ENCODE measurements at places on chromosomes 2 and 18. TPM values are rescaled to one million over a fixed set of nuclear protein-coding genes. Genes with fewer than 3 reads are reported as not detected.
A peak's percentile ranks its signal among the peaks of the same experiment; 100 is the strongest.

DNA sequence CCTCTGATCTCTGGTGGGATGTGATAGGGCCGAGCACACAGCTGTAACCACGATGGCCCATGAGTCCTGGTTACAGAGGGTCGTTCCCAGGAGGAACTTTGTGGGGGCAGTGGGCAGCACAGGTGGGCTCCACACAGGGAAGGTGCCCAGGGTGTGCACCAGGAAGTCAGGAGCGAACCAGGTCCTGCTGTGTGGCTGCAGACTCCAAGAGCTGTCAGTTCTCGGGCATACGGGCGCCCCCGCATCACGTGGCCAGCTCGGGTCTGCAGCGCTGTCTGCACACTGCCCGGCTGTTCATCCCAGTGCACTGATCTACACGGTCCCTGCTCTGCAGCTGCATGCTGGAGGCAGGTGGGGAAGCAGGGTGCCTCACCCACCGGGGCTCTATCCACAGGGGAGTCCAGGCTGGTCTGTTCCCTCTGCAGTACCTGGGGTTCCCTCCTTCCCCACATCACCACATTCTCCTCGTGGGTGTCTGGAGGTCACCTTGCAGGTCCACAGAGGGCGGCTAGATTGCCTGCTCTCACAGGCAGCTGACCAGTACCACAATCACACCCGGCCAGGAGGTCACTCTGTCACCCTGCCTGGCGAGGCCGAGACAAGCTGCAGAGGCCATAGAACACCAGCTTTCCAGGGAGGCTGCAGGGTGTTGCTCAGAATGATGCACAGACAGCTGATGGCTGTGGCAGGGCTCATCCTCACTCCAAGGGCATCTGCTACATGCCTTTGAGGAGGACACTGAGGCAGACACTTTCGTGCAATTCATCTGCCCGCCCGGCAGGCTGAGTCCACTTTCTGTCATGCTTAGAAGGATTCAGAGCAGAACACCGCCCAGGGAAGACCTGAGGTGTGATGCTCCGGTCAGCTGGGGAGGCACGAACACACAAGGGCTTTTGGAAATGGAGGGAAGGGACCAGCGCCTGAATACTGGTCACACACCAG is 202.7 kb downstream of the EIPR1 start:
- no peak overlapping the region for H3K4me3 ChIP-seq
- peaks cover 45% of the 10 kb centered on the region for H3K36me3 ChIP-seq
- DNase-seq, result no peak

GRCh38 chr18:3147935-3148554 is 71.7 kb downstream of the MYOM1 start:
- H3K36me3 ChIP-seq, result no peaks in the 10 kb centered on the region
- no peaks in the 10 kb centered on the region for H3K27me3 ChIP-seq
- no peak overlapping the region for H3K4me3 ChIP-seq
- peaks cover 6% of the 10 kb centered on the region for H3K4me1 ChIP-seq
- no peak overlapping the region for H3K27ac ChIP-seq
- no peak for DNase-seq

GRCh38 chr2:95122197-95122551 is 566 bp upstream of the MRPS5 start:
- H3K36me3 ChIP-seq, result no peaks in the 10 kb centered on the region
- no peaks in the 10 kb centered on the region for H3K27me3 ChIP-seq
- no peak for DNase-seq
- peak overlapping the region; percentile 94 for H3K27ac ChIP-seq
- H3K4me3 ChIP-seq, result peak overlapping the region; percentile 95

The BOLL gene
- not detected for total RNA-seq

DNA sequence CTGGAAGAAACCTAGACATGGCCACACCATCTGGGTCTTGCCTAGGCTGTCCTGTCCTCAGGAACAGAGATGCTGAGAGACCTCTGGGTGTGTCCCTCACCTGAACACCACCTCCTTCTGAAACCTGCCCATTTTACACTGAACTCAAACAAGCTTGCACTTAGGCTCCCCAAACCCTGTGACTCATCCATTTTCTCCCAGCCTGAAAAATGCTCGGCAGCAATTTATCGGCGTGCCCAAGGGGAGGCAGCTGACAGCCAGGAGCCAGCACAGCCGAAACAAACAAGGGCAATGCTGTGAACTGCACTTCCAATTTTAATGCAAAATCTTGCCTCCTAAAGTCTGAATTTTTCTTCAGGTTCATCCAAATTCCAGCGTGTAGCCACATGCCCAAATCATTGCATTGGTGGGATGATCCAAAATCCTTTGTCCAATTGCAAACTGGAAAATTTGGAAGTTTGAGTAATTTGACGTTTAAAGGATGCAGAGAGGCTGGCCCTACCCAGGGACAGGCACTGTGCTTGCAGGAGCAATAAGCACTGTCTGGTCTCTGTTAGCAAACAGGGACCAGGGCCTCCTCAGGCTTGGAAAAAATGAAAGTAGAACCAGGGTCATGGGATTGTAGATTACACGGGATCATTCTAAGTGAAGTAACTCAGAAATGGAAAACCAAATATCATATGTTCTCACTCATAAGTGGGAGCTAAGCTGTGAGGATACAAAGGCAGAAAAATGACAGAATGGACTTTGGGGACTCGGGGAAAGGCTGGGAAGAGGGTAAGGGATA is 67.7 kb downstream of the GALNT14 start:
- no peak for DNase-seq
- no peaks in the 10 kb centered on the region for H3K36me3 ChIP-seq
- no peak overlapping the region for H3K4me3 ChIP-seq
- H3K4me1 ChIP-seq, result no peaks in the 10 kb centered on the region

Measured in left lung (tissue), 14 donors.